T-helper 17 cell (primary cell): ENCODE measurements at places on chromosomes 11 and 22.
A peak's percentile ranks its signal among the peaks of the same experiment; 100 is the strongest.

DNA sequence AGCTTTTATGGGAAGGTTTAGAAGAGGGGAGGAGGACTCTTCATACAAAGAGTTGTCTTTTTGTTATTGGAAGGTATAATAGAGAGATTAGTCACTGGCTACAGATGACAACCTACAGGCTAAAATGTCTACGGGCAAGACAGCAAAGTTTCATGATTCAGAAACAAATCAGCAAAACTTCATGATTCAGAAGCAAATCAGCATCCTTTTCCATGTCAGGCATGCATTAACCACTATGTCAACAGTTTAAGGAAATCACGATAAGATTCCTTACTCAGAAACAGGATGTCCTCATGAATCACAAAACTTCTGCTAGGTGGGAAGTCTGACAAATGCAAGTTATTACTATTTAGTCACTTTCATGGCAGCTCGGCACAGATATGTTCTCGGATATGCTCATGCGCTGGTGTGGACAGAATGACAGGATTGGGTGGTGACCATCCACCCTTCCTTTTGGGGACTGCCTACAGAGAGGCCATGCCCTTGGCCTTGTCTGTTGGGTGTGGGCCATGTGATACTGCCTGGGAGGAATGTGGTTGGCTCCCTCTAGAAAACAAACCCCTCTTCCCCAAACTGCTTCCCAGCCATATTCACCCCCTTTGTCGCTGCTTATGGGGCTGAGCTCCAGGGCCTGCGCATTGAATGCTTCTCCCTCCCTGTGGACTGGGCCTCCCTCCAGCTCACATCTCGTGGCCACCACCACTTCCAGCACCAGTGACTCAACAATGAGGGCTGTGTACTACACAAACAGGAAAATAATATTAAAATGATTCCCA is 10.1 kb downstream of the C11orf91 start:
- no peak for DNase-seq

DNA sequence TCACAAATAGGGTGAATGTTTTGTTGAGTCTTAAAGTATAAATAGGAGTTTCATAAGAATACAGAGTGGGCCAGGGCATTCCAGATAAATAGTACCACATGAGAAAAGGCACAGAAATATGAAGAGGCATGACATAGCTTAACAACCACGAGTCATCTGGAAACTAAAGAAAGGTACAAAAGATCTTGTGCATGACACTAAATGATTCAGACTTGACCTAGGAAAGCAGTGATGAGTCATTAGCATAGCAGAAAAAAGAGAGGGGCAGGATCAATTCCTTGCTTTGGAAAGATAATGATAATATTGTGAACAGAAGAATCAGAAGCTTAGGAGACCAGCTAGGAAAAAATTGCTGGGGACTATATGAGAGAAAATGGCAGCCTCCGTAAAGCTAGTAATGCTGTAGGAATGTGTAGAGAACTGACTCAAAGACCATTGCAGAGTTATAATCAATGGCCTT is 47.6 kb upstream of the FIBIN start:
- no peak for DNase-seq

DNA sequence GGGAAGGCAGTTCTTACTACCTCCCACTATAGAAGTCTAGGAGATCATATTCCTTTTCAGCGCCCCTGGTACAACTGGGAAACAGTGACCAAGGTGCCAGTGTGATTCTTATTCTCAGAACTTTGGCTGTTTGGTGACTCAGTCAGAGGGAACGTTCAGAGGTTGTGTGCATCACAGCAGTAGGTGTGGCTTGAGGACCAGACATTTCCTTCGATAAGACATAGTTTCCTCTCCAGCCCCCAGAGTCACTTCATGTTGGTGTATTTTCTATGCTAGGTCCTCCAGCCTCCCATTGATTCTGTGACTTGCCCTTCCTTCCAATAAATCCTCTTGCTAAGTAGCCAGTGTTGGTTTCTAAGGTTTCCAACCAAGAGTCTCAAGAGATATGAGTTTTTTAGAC is 171.9 kb upstream of the MPPED2 start:
- no peak for DNase-seq

GRCh38 chr11:130054966-130055365 is 14.7 kb upstream of the APLP2 start:
- DNase-seq: no peak

- no peak for DNase-seq
Observed at GRCh38 chr11:41816396-41816795, 356.9 kb upstream of the LRRC4C start.

DNA sequence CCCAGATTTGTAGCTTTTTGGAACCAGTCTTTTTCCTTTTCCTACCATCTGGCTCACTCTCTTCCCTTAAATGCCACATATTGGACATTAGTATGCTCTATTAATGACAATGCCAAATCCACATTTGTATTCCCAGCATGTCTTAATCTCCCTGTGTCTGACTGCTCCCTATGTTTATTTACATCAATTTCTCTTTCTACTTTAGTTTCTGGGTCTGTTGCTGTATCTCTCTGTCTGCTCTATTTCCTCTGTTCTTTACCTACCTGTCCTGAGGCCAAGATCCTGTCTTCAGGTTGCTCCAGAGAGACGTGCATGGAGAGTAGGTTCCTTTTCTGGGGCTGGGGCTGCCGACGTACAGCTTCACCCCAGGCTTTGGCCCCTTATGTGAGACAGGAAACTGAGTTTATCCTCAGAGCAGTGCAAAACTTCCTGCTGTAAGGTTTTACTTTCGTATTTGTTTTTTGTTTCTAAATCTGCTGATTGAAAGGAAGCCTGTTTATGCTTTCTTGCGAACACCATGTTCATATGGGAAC is 25.6 kb downstream of the OR2AG2 start:
- DNase-seq: peak; percentile 18

- no peak for DNase-seq
Observed at GRCh38 chr22:44709881-44710392, 7.9 kb downstream of the PRR5 start.

- no peak for DNase-seq
Observed at GRCh38 chr11:80815752-80816453, 1375.1 kb upstream of the TENM4 start.

GRCh38 chr22:32752326-32752725 is 49.2 kb upstream of the TIMP3 start:
- no peak for DNase-seq

GRCh38 chr11:26987731-26988130 is 6.2 kb upstream of the FIBIN start:
- no peak for DNase-seq

GRCh38 chr22:27004434-27004833 is 347.0 kb downstream of the MIAT start:
- no peak for DNase-seq

DNA sequence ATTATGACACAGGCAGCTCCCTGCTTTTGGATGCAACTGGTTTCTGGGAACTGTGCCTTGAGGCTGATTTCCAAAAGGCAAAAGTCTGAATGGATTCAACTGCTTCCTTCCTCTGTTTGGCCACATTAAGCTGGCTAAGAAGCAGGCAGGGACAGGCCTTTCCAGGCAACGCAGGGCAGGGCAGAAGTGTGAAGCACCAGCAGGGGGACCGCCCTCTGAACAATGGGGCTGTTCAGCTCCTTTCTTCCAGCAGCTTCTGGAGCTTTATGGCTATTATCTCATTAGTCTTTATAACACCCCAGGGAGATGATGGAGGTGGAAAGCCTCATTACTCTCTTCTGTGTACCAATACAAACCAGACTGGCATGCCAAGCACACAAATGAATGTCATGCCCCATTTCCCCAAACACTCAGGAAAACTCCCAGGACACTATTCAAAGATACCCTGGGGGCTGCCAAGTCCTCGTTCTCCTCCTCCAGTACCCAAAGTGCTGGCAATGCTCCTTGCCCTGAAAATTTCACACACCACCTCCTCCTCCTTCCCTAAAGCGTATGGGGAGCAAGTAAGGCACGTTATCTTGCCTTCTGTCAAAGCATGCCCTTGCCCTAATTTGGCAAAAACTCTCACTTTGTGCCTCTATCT is 21.3 kb downstream of the MORC2 start:
- no peak for DNase-seq

DNA sequence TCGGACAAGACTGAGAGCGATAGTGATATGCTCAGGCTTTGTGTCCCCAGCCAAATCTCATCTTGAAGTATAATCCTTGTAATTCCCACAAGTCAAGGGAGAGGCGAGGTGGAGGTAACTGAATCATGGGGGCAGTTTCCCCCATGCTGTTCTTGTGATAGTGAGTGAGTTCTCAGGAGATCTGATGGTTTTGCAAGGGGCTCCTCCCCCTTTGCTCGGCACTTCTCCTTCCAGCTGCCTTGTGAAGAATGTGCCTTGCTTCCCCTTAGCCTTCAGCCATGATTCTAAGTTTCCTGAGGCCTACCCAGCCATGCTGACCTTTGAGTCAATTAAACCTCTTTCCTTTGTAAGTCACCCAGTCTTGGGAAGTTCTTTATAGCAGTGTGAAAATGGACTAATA is 7.5 kb upstream of the FOLR2 start:
- DNase-seq: no peak

DNA sequence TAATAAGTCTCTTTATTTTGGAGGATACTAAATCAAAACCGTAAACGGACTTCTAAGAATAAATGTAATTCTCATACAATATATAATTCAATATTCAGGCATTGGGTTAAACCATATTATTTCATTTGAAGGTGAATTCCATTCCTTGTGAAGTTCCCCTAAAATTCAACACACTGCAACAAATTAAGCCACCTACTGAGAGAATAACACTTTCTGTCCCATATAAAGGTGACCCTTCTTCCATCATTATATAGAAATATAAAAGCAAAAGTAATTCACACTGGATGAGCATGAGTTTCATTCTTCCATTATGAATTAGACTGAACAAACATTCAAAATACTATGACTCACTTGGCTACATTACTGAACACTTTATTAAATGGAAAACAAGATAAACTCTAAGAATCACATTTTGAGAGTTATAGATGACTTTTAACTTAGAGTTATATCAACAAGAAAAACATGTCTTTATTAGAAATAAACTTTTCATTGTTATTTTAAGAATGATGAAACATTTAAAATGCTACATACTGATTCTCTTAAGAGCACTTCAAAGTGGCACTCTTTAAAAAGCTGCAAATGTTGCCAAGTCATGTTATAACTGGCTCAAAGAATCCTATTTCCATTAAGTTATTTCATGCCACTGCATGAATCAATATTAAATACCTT is 2.8 kb downstream of the SESN3 start:
- DNase-seq: no peak

DNA sequence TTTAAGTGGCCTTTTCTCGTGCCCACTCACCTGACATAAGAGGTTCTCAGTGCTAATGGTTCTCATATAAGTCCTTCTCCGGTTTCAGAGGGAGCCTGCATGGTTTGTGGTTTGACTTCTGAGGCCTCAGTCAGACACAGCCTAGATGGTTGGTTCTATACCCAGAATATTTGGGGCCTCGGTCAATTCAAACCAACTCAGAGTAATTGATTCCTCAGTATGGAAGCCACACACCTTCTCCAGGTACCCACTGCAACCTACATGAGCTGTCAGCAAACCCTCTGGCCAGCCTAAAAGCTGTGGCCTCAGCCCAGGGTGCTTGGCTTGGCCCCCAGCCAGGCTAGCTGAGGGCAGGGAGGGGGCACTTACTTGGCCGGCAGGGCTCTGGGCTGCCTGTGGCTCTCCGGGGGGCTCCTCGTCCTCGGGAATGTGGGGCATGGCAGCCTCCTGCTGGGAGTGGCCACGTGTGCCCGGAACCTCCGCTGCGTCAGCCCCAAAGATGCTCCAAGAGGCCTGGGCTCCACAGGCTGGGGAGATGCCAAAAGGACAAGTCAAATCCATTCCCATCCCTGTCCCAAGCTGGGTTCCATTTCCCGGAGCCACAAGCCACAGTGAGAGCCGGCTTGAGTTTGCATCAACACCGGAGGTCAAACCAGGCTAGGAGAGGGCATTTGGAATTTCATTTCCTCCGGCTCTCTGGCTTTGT is 41.7 kb downstream of the IRAG1 start:
- no peak for DNase-seq

- no peak for DNase-seq
Observed at GRCh38 chr11:131375915-131376314, 5.5 kb downstream of the NTM start.

- no peak for DNase-seq
Observed at GRCh38 chr22:27107386-27107785, 450.0 kb downstream of the MIAT start.

DNA sequence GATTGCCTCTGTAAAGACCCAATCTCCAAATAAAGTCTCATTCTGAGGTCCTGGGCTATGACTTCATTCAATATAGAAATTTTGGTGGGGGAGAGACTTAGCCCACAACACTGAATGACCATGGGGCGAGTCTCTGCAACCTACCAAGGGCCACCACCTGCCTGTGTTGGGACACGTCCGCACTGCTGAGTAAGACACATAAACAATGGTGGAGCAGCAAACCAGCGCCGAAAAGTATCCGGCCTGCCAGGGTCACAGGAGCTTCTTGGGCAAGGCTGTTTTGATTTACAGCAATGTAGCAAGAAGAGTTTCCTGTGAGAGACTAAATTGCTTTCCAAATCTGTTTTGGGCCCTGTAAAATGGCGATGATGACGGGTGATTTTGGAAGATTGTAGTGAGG is 122.3 kb downstream of the SHANK2 start:
- no peak for DNase-seq

DNA sequence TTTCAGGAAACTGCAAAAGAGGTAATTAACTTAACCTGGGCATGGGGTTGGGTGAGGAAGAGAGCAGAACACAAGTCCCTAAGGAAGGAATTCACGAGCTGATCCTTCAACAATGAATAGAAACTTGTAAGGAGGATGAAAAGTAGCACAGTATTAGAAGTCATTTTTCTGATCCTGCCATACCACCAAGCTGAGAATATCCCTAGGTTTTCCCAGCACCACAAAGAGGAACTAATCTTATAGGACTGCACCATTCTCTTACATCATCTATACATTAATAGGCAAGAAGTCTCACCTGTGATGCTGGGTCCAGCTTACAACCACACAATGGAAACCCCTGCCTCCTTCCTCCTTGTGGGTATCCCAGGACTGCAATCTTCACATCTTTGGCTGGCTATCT is at the start of gene OR52I1:
TSS of gene OR52I1 (plus strand) at position 301 of the 400 bp plus-strand sequence. CDS start at position 301, 0 bp downstream.
- DNase-seq: no peak

- no peak for DNase-seq
Observed at GRCh38 chr11:82864268-82864667, 36.0 kb downstream of the PRCP start.

- DNase-seq: no peak
Observed at GRCh38 chr11:74847395-74847794, 98.7 kb downstream of the RNF169 start.

GRCh38 chr11:32392840-32393239 is 42.5 kb downstream of the WT1 start:
- no peak for DNase-seq
